ENCODE measurements at places on chromosomes 13 and 19. TPM values are rescaled to one million over a fixed set of nuclear protein-coding genes. Genes with fewer than 3 reads are reported as not detected.

Gene NLRP9
- not detected for total RNA-seq

Gene NLRP11
- total RNA-seq: not detected

Gene COX6B2
- total RNA-seq: not detected

Gene PHF11
- total RNA-seq: 71.4 TPM

Gene KLK11
- total RNA-seq: not detected

Gene KLK10
- not detected for total RNA-seq

Gene TTC9B
- total RNA-seq: not detected

Gene IPO5
- 120 TPM for total RNA-seq

Gene IFI30
- total RNA-seq: 36.3 TPM

Gene ZNF534
- total RNA-seq: 0.54 TPM

Gene TPTE2
- total RNA-seq: not detected

Gene PIAS4
- total RNA-seq: 17.0 TPM

DNA sequence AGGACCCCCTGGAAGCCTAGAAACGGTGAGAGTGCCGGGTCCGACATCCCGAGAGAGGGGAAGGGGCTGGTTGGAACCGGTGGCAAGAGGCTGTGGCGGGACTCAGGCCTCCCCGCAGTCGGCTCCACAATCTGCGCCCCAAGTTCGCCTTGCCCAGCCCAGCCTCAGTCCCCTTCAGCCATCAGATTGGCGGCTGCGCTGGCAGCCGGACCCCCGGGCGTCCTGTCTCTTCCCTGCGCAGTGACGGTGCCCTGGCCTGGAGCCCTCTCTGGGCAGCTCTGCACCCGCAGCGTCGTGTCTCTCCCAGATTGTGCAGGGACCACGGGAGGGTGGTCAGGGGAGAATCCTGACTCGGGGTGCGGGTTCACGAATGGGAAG lies 315 bp downstream of the ZNF492 start:
- H3K4me1 ChIP-seq: no peaks in the 10 kb centered on the region
- no peaks in the 10 kb centered on the region for H3K36me3 ChIP-seq
- no peak overlapping the region for H3K27ac ChIP-seq
- H3K4me3 ChIP-seq: peak overlapping the region; percentile 12

DNA sequence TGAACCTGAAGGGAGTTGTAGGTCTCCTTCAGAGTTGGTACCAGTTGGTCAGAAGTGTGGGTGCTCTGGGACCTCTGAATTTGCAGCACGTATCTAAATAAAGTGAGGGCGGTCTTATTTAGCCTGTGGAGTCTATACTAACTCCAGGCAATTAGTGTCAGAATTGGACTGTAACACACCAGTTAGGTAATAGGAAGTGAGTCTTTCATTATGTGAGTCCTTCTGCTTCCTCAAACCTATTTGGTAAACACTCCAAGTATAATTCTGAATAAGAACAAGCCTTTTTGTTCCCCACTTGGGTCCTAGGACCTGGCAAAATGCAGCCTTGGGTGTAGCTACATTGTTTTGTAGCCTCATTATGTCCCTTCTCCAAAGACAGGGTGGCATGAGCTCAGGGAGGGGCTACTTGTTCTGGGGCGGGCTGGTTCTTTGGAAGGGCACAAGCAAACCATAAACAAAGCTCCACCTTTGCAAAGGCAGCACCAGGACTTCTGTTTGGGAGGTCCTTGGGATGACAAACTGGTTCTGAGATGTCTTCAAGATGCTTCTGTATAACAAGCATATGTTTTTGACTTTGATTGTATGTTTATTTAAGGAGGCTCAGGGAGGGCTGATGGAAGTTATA lies 418.0 kb downstream of the ZNF536 start:
- H3K36me3 ChIP-seq: no peaks in the 10 kb centered on the region
- no peaks in the 10 kb centered on the region for H3K27me3 ChIP-seq
- H3K27ac ChIP-seq: no peak overlapping the region
- no peaks in the 10 kb centered on the region for H3K4me1 ChIP-seq

DNA sequence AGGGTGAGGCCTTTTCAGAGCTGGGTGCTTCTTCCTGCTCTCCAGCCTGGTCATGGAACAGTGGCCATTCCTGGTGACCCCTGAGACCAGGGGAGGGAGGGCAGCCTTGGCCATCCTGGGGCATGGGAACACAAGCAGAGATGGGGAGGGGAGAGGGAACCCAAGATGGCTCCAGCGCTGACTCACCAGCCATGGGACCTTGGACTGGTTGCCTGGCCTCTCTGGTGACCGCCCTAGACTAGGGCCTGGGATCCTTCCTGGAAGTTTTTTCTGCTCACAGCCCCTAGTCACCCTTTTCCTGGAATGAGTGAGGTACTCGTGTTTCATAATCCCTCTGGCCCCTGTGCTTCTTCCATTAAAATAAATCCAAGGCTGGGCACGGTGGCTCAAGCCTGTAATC lies 3.3 kb upstream of the OPA3 start:
- peak overlapping the region; percentile 36 for H3K27ac ChIP-seq
- no peak for DNase-seq
- H3K4me1 ChIP-seq: peaks cover 5% of the 10 kb centered on the region
- no peaks in the 10 kb centered on the region for H3K36me3 ChIP-seq

DNA sequence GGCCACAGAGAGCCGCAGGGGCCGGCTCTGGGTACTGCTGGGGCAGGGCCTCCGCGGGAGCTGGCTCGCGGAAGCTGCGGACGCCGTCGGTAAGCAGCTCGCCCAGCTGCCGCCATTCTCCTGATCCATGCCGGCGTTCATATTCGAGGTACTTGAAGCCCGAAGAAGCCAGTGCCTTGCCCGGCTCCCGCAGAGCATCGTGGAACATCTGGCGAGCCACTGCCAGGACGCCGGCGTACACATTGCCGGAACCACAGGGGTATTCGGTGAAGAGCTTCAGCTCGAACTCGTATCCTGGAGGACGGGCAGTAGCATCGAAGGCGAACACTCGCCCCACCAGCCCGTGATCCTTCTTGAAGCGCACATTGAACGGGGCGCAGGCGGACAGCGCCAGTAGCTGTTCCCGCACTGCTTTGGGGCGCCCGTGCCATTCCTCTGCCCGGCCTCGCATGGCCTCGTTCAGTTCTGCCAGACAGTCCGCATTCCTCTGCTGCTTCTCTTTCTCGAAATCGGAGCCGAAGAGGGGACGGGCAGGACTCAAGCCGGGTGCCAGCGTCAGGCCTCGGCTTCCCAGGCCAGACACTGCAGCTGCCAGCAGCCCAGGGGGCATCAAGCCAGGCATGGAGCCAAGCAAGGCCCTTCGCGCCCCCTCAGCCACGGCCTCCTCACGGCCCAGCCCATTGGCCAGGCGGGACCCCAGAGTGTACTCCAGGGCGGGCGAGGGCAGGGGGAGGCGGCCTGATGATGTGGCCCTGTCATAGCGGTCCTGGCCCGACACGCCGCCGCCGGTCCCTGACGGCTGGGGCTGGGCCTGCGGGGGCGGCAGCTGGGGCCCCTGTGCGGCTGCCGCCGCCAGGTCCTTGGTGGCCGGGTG lies 1.0 kb downstream of the IRF2BP1 start:
- peaks cover 5% of the 10 kb centered on the region for H3K36me3 ChIP-seq
- no peaks in the 10 kb centered on the region for H3K27me3 ChIP-seq
- H3K4me3 ChIP-seq: peak overlapping the region; percentile 48
- peak overlapping the region; percentile 92 for H3K27ac ChIP-seq
- H3K4me1 ChIP-seq: peaks cover 31% of the 10 kb centered on the region
- DNase-seq: no peak

DNA sequence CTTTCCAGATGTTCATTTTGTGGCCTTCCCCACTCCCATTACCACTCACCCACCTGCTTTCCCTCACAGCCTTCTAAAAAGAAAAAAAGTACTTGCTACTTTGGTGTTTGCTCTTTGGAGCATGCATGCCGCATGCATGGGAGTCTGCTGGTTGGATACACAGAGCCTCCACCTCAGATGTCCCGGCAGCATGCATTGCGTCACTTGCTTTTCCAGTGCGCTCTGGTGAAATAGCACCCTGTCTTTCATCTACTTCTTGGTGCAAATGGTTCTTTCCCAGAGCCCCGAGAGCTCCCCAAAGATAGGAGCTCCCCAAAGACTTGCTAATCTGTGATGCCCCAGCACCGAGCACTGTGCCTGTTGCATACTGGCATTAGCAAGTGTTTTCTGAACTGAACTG lies 333.2 kb upstream of the ZNF507 start:
- H3K36me3 ChIP-seq: no peaks in the 10 kb centered on the region
- H3K4me3 ChIP-seq: no peak overlapping the region
- no peak overlapping the region for H3K27ac ChIP-seq
- H3K27me3 ChIP-seq: no peaks in the 10 kb centered on the region
- no peaks in the 10 kb centered on the region for H3K4me1 ChIP-seq
- DNase-seq: peak; percentile 27

DNA sequence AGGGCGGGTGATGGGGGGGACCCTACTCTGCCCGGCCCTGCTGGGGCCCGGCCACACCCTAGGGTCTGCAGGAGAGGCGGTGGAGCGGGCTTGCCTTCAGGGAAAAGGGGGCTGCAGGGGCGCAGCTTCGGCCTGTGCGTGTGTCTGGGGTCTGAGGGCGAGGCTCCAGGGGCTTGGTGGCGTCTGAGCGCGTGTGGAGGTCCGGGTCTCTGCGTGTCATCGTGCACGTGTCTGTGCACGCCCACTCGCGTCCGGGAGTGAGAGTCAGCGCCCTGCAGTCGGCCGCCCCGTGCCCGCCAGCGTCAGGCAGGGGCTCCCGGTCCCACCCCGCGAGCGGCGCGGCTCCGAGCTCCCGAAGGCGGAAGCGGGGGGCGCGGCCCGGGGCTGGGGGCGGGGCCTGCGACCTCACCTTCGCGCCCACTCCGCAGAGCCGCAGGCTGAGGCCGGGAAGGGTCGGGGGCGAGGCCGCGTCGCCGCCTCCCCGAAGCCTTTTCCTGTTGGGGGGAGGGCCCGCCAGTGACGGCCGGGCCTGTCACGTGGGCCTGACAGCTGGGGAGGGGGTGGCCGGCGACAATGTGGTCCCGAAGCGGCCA lies at the start of gene ARHGAP45:
Gene ARHGAP45 (plus strand): TSS at position 420 of the 593 bp plus-strand sequence. CDS start 239 bp downstream, outside the sequence.
- DNase-seq: peak; percentile 26
- no peak within 1 kb of the TSS for H3K27ac ChIP-seq
- H3K36me3 ChIP-seq: no peaks in the 10 kb centered on the region
- H3K27me3 ChIP-seq: peaks cover 20% of the 10 kb centered on the region
- peaks cover 47% of the 10 kb centered on the region for H3K4me1 ChIP-seq
- peak within 1 kb of the TSS; percentile 26 for H3K4me3 ChIP-seq

GRCh38 chr19:3736106-3736724 lies 25.3 kb downstream of the APBA3 start:
- H3K4me1 ChIP-seq: no peaks in the 10 kb centered on the region
- DNase-seq: no peak
- no peak overlapping the region for H3K27ac ChIP-seq
- H3K4me3 ChIP-seq: no peak overlapping the region

- H3K27me3 ChIP-seq: no peaks in the 10 kb centered on the region
- no peak overlapping the region for H3K27ac ChIP-seq
- H3K4me1 ChIP-seq: no peaks in the 10 kb centered on the region
- H3K4me3 ChIP-seq: no peak overlapping the region
- DNase-seq: no peak
- no peaks in the 10 kb centered on the region for H3K36me3 ChIP-seq
Measured at GRCh38 chr13:23684647-23685046, 114.4 kb downstream of the TNFRSF19 start.

- no peaks in the 10 kb centered on the region for H3K27me3 ChIP-seq
- peak overlapping the region; percentile 22 for H3K4me3 ChIP-seq
- no peak overlapping the region for H3K27ac ChIP-seq
Measured at GRCh38 chr19:55216461-55217198, 7.3 kb upstream of the PTPRH start.

DNA sequence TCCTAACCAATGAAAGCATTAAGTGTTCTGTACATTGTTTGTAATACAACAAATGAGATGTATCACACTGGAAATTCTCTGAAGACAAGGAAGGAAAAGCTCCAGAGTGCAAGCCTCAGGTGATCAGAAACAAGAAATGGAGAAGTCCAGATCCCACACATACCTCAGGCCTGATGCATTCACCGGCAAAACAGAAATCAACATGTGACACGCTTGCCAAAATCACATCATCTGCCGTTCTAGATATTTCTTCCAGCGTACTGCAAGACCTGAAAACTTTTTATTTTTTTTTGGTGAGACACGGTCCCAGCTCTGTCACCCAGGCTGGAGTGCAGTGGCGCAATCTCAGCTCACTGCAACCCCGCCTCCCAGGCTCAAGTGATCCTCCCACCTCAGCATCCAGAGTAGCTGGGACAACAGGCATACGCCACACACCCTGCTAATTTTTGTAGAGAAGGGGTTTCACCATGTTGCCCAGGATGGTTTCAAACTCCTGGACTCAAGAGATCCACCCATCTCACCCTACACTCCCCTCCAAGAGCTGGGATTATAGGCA lies 48.6 kb downstream of the FOXO1 start:
- no peak for DNase-seq
- H3K36me3 ChIP-seq: no peaks in the 10 kb centered on the region
- H3K27me3 ChIP-seq: no peaks in the 10 kb centered on the region
- no peak overlapping the region for H3K27ac ChIP-seq
- no peak overlapping the region for H3K4me3 ChIP-seq

DNA sequence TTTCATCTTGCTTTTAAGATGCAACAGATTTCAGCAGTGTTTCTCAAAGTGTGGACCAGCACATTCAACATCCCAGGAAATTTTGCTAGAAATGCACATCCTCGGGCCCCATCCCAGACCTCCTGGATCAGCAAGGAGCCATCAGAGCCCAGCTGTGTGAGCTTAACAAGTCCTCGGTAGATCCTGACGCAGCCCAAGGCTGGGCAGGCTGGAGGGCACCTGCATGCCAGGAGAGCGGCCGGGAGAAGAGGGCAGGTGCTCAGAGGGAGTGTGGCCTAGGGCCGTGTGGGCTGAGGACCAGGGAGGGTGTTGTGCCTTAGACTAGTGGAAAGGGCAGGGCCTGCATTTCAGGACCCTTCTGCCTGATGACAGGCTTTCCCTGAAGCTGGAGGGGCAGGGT lies 2.2 kb upstream of the MCF2L start:
- H3K36me3 ChIP-seq: no peaks in the 10 kb centered on the region
- no peak for DNase-seq
- H3K27me3 ChIP-seq: no peaks in the 10 kb centered on the region
- H3K4me3 ChIP-seq: no peak overlapping the region
- H3K4me1 ChIP-seq: no peaks in the 10 kb centered on the region
- no peak overlapping the region for H3K27ac ChIP-seq

- no peak overlapping the region for H3K27ac ChIP-seq
- peaks cover 38% of the 10 kb centered on the region for H3K36me3 ChIP-seq
- H3K27me3 ChIP-seq: no peaks in the 10 kb centered on the region
- no peaks in the 10 kb centered on the region for H3K4me1 ChIP-seq
- H3K4me3 ChIP-seq: no peak overlapping the region
Measured at GRCh38 chr19:16640951-16641350, 12.9 kb upstream of the MED26 start.

GRCh38 chr19:41206926-41207750 lies 11.9 kb upstream of the AXL start:
- no peaks in the 10 kb centered on the region for H3K36me3 ChIP-seq
- peak overlapping the region; percentile 4 for H3K27ac ChIP-seq
- no peaks in the 10 kb centered on the region for H3K4me1 ChIP-seq
- peak; percentile 30 for DNase-seq
- H3K27me3 ChIP-seq: no peaks in the 10 kb centered on the region

GRCh38 chr13:38814331-38814730 lies 127.5 kb downstream of the FREM2 start:
- H3K27me3 ChIP-seq: no peaks in the 10 kb centered on the region
- H3K4me1 ChIP-seq: peaks cover 22% of the 10 kb centered on the region
- H3K27ac ChIP-seq: peak overlapping the region; percentile 76
- H3K36me3 ChIP-seq: no peaks in the 10 kb centered on the region

GRCh38 chr19:3115916-3116602 lies 19.8 kb upstream of the GNA15 start:
- no peaks in the 10 kb centered on the region for H3K27me3 ChIP-seq
- no peak for DNase-seq
- H3K36me3 ChIP-seq: peaks cover 5% of the 10 kb centered on the region
- no peaks in the 10 kb centered on the region for H3K4me1 ChIP-seq
- no peak overlapping the region for H3K27ac ChIP-seq

GRCh38 chr19:44164327-44164672 lies 600 bp upstream of the ZNF226 start:
- peaks cover 8% of the 10 kb centered on the region for H3K4me1 ChIP-seq
- H3K36me3 ChIP-seq: peaks cover 11% of the 10 kb centered on the region
- peak overlapping the region; percentile 69 for H3K4me3 ChIP-seq
- no peak overlapping the region for H3K27ac ChIP-seq
- no peaks in the 10 kb centered on the region for H3K27me3 ChIP-seq
